ENCODE measurements at places on chromosomes 11 and 22.

DNA sequence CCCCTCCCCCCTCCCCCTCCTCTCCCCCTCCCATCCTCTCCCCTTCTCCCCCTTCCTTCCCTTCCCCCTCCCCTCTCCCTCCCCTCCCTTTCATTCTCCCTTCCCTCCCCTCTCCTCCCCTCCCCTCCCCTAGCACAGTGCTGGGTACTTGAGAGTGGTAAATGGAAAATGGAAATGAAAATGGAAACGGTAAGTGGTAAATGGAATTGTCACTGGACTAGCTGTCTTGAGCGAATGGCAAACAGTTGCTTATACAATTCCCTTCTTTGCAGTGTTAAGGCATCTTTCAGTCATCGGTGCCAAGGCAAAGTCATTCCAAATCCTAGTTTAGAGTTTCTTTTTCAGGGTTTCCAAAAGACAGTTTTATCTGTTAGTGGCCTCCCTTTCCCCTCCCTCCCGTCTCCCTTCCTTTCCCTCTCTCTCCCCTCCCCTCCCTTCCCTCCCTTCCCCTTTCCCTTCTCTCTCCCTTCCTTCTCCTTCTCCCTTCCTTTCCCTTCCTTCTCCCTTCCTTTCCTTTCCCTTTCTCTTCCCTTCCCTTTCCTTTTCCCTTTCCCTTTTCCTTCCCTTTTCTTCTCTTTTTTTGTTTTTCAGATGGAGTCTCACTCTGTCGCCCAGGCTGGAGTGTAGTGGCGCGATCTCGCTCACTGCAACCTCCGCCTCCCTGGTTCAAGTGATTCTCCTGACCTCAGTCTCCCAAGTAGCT is 47.3 kb downstream of the GRAMD1B start:
- DNase-seq = no peak

GRCh38 chr11:9320047-9320446 is 5.7 kb upstream of the TMEM41B start:
- no peak for DNase-seq

GRCh38 chr11:34825315-34825669 is 90.9 kb downstream of the APIP start:
- no peak for DNase-seq

DNA sequence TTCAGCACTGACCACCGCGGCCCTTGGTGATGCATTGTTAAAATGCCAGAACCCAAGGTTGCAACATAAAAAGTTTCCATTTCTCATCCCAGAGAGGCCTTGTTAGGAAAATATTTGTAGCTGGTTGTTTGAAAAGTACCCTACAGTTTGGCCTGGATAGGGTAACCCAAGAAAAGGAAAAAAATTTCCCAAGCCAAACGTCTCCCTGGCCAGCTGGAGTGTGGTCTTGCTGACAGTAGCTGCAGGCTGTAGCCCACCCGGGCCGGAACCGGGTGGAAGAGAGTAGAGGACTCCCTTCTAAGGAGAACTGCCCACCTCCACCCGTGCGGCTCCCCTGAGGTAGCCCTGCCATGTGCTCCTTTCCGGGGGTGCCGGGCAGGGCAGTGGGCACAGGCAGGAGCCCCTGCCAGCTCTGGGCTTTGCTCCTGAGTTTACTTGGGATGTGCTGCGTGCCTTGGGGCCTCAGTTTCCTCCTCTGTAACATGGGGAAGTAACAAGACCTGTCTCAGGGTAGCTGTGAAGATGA is 38.5 kb downstream of the IGHMBP2 start:
- DNase-seq = no peak

- no peak for DNase-seq
These were observed 56.8 kb downstream of the C22orf31 start for GRCh38 chr22:29004647-29005371.
